Right ventricle myocardium superior (tissue), 1 donor: ENCODE measurements at places on chromosomes 12 and 14.

GRCh38 chr12:112463478-112463877 is 44.7 kb downstream of the PTPN11 start:
- no peak for DNase-seq

GRCh38 chr12:92370828-92371227 is 225.2 kb upstream of the BTG1 start:
- DNase-seq, result no peak

DNA sequence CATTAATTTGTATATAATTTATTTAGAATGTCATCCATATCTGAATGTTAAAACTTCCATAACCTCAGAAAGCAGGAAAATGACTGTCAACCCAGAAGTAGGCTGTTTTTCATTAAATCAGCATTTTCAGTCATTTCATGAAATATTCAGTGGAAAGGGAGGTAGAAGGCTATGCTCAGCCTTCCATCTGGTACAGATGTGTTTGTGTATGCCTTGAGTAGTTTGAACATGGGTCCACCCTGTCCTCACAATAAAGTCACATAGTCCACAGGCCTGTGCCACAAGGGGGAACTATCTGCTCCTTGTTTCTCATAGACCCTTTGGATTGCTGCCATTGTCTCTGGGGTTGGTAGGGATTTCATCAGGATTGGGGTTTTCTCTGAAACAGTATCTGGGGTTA is 9.1 kb downstream of the LACRT start:
- DNase-seq, result no peak

GRCh38 chr12:16165506-16165905 is 112.0 kb downstream of the SLC15A5 start:
- peak; percentile 38 for DNase-seq
